Large intestine (tissue), 12 donors: ENCODE measurements at places on chromosomes 4 and X.

GRCh38 chrX:9706421-9706820, 59.2 kb downstream of the GPR143 start:
- DNase-seq = no peak

- DNase-seq = no peak
These were observed 62.9 kb upstream of the NDST3 start for GRCh38 chr4:117971403-117971802.

GRCh38 chr4:123776267-123776666, 379.7 kb downstream of the SPRY1 start:
- DNase-seq = no peak

DNA sequence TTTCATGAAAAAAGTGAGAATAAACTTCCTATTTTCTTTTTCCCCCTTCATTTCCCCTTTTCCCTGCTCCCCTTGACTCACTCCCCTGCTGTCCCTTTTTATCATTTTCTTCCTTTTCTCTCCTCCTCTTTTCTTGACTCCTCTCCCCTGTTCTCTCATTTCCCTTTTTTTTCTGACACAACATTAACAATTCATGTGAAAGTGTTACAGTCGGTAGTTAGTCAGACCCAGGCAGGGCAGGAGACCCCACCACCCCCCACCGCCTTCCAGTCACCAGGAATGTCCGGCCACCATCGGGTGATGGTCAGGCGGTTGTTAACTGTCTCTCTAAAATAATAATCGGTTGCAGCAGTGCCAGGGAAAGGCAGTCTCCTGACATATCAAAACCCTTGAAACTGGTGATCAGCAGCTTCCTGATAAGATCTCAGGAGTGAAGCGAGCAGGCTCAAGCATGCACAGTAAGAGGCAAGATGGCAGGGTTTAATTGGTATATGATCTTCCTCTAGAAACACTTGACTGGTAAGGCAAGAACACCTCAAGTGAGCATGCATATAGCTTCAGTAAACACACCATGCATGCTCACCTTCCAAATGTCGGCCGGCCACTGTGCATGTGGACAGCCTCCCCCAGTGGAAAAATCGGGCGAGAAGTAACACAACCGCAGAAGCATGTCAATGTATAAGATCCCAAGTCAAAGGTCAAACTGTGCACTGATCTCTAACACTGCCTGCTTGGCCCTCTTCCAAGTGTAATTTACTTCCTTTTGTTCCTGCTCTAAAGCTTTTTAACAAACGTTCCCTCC, 191.4 kb downstream of the NDST4 start:
- peak; percentile 3 for DNase-seq

- DNase-seq = no peak
These were observed 121.9 kb downstream of the GLRA3 start for GRCh38 chr4:174707051-174707676.

GRCh38 chr4:955161-955921, 18.0 kb downstream of the DGKQ start:
- no peak for DNase-seq

GRCh38 chrX:21225643-21226042, 148.6 kb upstream of the CNKSR2 start:
- no peak for DNase-seq

GRCh38 chr4:145735347-145735675, 55.4 kb downstream of the C4orf51 start:
- peak; percentile 59 for DNase-seq

DNA sequence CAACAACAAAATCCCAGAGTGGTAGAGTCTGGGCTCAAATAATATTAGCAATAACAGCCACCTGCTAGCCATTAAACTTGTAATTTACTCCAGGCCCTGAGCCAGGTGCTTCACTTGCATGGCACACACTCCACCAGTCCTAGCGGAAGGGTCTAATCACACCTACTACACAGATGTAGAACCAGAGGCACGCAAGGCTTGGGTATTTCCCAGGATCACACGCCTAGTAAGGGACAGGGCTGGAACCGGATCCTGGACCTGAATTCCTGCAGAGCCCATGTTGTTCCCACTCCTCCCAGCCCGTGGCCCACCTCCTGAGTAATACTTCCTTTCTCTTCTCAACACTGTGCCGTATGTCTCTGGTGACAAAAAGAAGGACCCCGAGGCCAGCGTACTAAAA, 5.7 kb downstream of the MAGEA1 start:
- DNase-seq = no peak

DNA sequence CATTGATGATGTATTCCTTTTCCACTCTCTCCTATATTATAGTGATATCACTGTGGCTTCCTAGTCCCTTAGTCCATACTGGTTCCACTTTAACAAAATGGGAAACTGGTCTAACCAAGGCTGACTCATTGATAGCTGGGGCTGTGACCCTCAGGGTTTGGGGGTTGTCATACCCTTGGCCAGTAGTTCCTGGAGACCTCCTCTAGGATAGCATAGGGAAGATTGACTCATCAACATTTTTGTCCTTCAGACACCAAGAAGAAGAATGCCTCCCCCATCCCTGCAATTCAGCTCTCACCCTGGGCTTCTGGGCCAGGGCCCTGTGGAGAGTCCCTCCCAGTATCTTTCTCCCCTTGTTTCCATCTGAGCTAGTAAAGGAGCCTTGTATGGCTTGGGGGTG, 68.8 kb upstream of the PRPS1 start:
- no peak for DNase-seq

- DNase-seq = peak; percentile 44
These were observed at the start of gene PF4V1 for GRCh38 chr4:73853246-73853704. Gene PF4V1 (plus strand): TSS chr4:73853296. CDS start chr4:73853363, 67 bp downstream.

GRCh38 chr4:142473218-142473959, 372.7 kb downstream of the INPP4B start:
- DNase-seq = peak; percentile 7

- no peak for DNase-seq
These were observed 19.6 kb upstream of the CXCL5 start for GRCh38 chr4:74018116-74018515.

DNA sequence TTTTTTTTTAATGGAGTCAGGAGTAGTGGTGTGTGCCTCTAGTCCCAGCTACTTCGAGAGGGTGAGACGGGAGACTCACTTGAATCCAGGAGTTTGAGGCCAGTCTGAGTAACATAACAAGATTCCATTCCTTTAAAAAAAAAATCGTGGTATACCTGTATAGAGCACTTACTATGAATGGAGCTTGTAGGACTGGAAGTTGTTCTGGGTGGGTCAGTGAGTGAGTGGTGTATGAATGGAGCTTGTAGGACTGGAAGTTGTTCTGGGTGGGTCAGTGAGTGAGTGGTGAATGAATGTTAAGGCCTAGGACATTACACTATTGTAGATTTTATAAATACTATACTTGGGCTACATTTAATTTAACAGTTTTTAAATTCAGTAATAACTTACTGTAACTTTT, 2.9 kb upstream of the SLC10A7 start:
- no peak for DNase-seq

GRCh38 chr4:181319629-181320028, 923.6 kb upstream of the TENM3 start:
- no peak for DNase-seq

GRCh38 chrX:3295731-3296130, 50.7 kb downstream of the MXRA5 start:
- no peak for DNase-seq

- peak; percentile 1 for DNase-seq
These were observed 151.7 kb upstream of the RPS6KA6 start for GRCh38 chrX:84339507-84340364.

- no peak for DNase-seq
These were observed 814.6 kb upstream of the FRG1 start for GRCh38 chr4:189126040-189126439.
